Activated CD4-positive, alpha-beta T cell treated with anti-CD3 and anti-CD28 coated beads, Interleukin-2, amount 50 U/mL, for 48 hours (primary cell): ENCODE measurements at places on chromosomes 4 and X.

- no peak for DNase-seq
These were observed 20.2 kb downstream of the GLRA3 start for GRCh38 chr4:174808836-174809235.

DNA sequence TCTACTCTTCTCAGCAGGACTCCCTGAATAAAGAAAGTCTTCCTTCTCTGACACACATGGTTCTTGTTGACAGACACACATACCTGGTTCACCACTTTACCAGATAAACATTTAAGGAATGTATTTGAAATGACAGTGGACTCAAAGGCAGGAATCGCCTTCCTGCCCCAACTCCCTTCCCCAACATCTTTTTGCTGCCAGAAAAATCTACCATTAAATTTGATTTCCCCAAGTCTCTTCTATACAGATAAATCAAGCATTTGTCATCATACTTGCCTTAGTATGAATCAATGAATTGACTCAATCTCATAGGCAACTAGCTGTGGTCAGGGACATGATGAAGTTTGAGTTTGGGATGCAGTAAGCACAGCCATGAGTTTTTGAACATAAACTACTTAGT lies 23.3 kb upstream of the ANXA5 start:
- DNase-seq: no peak

GRCh38 chr4:71029504-71029903 lies 36.1 kb downstream of the DCK start:
- no peak for DNase-seq

GRCh38 chr4:52173470-52174045 lies 122.5 kb downstream of the SPATA18 start:
- no peak for DNase-seq

GRCh38 chrX:64151911-64152310 lies 53.6 kb downstream of the AMER1 start:
- DNase-seq: no peak

DNA sequence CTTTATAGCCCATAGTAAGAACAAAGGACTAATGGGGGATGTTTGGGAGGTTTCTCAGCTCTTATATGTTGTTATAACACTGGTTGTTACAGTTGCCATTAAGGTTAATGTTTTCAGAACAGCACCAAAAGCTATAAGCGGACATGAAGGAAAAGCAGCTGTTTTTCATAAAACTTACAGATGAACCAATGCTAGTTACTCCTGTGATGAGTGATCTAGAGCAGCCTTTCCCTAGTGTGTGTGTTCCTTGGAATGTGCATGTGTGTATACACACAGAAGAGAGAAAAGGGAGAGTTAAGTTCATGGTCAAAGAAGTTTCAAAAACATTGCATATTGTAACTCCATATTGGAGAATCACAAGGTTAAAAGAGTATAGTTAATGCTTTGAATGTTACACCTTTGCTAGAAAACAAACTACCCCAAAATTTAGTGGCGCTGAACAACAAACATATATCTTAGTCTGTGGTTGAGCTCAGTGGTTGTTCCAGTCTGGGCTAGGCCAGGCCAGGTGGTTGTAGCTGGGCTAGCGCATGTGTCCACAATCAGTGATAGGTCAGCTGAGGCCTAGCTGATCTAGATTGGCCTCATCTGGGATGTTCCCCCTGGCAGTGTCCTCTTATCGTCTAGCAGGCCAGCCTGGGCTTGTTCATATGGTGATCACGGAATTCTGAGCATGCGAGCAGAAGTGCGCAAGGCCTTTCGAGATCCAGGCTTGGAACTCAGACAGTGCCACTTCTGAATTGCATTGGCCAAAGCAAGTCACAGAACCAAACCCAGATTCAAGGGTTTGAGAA lies 151.0 kb downstream of the NHS start:
- no peak for DNase-seq

GRCh38 chrX:32397562-32398216 lies 813.7 kb downstream of the DMD start:
- DNase-seq: no peak

- no peak for DNase-seq
These were observed 27.8 kb upstream of the TMEM154 start for GRCh38 chr4:152707632-152708031.

DNA sequence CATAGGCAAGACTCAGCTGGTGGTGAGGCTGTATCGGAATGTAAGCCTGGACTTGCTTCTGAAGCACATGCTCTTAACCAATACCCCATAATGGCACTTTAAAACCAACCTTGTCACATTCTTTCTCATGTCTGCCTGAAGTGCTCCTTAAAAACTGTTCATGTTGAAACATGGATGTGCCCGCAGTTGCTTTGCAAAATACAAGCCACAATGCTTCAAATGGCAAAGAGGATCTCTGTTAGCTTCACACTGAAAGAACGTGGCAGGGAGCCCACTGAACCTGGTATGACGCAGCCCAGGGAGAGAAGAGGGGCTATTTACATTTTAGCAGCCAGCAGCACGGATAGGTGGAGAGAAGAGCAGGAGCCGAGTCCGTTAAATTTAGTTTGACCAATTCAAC lies 29.3 kb downstream of the SOD3 start:
- DNase-seq: no peak

GRCh38 chrX:66677430-66677829 lies 38.6 kb upstream of the EDA2R start:
- no peak for DNase-seq

DNA sequence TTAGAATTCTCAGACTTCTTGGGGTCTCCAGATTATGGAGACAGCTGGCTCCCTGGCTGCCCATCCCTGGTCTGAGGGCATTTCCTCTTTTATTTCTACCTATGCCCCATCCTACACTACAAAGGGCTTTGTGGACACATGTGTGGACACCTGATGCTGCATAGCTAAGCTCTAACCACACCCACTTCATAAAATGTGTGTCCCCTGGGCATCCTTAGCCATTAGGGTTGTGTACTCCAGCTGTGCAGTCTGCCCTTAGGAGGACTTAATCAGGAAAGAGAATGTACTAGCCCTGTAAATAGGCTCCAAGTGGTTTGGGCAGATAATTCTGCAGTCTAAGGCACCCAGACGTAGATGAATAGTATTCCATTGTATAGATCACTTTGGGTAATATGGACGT lies 47.0 kb downstream of the COQ2 start:
- no peak for DNase-seq

- DNase-seq: no peak
These were observed 1.0 kb downstream of the AADAT start for GRCh38 chr4:170088716-170089115.

GRCh38 chr4:140719686-140720085 lies 36.5 kb downstream of the TBC1D9 start:
- DNase-seq: no peak

GRCh38 chr4:96916711-96917110 lies 1076.8 kb downstream of the PDHA2 start:
- no peak for DNase-seq

DNA sequence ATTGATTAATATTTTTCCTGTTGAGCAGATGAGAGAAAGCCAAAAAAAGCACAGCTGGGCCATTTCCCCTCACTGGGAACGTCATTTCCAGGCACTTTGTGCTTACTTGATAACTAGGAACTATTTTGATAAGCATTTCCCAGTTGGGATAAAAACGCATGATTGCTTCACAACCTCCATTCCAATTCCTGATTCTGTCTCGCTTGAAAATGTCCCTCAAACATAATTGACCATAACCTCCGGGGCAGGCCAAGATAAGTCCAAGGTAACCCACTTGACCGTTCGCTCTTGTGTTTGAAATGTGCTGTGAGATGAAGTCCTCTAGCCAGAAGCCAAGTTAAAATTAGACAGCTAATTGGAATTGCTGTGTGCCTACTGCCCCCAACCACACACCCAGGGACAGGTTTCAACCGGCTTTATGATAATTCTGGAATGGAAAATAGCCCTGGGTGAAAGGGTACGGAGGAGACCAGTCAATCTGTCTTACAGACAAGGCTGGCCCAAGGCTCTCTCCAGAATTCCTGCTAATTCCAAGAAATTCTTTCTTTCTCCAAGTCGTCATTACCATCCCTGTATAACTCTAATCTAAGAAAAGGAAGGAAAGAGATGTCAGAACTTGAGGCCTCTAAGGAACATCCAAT lies 137.1 kb downstream of the MID1 start:
- no peak for DNase-seq

GRCh38 chr4:45865781-45866180 lies 258.1 kb downstream of the GABRG1 start:
- no peak for DNase-seq

DNA sequence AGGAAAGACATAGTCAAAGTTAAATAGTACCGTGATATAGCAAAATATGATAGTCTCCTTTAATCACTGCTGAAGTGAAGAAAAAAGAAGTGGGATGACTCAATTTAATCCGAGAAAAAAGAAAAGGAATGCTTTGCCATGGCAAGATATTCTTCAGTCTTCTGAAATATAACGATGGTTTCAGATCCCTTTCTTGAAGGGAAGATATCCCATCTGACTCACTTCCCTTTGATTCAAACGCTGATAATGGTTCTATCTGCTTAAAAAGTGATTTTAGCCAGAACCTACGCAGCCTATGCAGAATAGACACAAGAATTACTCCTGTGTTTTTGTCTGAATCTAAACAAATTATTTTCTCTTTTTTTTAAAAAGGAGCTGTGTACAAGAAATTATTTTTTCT lies 68.1 kb upstream of the FTHL17 start:
- DNase-seq: no peak

- DNase-seq: no peak
These were observed 405.1 kb downstream of the KCNIP4 start for GRCh38 chr4:21543514-21543913.

GRCh38 chr4:80145739-80146138 lies 51.6 kb upstream of the PRDM8 start:
- DNase-seq: no peak

- peak; percentile 25 for DNase-seq
These were observed 249.2 kb upstream of the RPS6KA3 start for GRCh38 chrX:20515841-20516461.

GRCh38 chr4:19675172-19675811 lies 576.4 kb upstream of the SLIT2 start:
- no peak for DNase-seq

DNA sequence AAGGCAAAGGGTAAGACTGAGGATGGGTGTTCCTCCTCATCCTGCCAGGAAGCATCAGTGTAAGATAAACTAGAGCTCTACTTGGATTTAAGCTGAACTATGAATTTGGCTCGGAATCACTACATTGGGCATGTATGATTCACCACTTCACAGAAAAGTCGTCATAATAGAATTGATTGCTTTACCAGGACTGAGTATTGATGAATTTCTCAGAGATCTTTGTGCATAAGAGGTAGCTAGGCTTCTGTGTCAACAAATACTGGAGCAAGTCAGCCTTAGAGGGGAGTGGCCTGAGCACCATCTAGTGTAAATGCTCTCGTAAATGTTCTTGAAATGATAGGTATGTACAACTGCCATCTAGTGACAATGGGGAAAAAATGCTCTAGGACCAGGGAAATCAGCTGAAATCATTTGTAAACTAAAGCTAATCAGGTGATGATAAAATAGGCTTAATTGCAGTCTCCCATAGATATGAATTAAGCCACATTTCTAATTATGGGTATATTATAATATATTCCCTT lies 309.5 kb upstream of the FMR1 start:
- DNase-seq: no peak

- DNase-seq: no peak
These were observed 4.6 kb downstream of the SEC31A start for GRCh38 chr4:82886147-82886942.

- DNase-seq: no peak
These were observed 90.6 kb downstream of the MID1IP1 start for GRCh38 chrX:38891641-38892413.

DNA sequence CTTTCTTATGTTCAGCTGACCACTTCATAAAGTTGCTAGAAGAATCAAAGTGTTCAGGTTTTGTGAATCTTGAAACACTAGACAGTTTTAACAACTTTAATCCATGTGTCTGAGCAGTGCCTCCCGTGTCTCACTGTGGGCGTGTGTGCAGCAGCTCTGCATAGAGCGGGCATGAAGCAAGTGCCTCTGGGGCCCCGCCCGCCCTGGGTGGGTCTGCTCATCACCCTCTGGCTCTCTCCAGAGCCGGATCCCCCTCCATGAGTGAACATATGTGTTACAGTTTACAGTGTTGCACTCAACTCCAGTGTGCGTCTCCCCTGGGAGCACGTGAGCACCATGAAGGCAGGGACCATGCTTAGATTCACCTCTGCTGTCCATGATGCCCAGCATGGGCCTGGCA lies 37.6 kb upstream of the CRMP1 start:
- DNase-seq: no peak

GRCh38 chr4:40688446-40689095 lies 58.9 kb upstream of the RBM47 start:
- no peak for DNase-seq

- DNase-seq: no peak
These were observed 8.7 kb upstream of the IL13RA1 start for GRCh38 chrX:118718737-118719136.

DNA sequence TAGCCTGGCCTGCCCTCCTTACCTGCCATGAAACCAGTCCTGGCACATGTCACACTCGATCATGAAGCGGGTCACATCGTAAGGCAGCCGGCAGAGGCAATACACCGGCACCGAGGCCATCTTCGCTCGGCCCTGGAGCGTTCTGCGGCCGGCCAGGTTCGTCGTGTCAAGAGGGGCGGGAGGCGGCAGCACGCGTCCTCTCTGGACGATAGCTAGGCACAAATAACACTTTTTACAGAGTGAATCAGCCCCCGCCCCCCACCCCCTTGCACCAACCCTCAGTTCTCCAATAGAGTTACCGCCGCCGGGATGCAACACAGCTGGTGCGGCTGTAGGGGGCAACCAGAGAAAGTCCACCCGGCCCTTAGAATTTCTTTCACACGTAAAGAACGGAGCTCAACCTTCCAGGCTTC lies 1.7 kb downstream of the PHF8 start:
- peak; percentile 47 for DNase-seq

GRCh38 chrX:39361736-39362135 lies 560.5 kb downstream of the MID1IP1 start:
- no peak for DNase-seq

GRCh38 chr4:56086561-56086960 lies 137.8 kb downstream of the CEP135 start:
- no peak for DNase-seq
